D341Med (cell line): ENCODE measurements at places on chromosomes 11 and 22.

DNA sequence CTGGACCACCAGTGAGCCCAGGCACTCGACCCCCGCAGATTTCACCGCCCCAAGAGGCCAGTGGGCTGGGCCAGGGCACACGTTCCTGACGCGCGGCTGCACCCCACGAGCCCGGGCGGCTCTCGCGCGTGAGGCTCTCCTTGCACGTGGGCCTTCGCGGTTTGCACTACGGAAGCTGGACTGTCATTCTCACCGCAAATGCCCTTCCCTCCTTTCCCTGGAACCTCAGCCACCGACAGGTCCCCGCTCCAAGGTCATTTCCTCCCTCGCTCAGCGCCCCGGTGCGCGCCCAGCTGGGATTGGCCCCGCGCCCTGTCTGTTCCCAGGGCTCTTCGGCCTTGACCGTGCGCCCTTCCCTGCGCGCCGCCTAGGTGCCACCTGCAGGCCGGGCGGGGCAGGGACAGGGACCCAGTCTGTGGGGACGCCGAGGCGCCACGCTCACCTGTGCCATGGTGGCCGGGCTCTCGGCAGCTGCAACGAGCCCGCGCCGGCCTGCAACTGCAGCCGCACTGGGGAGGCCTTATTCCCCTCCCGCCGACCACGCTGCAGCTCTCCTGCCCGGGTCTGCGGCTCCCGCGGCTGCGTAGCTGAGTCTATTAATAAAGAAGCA, 2.1 kb upstream of the CPT1A start:
- peak; percentile 51 for DNase-seq

GRCh38 chr11:121613724-121614123, 161.0 kb upstream of the SORL1-AS1 start:
- DNase-seq, result no peak

DNA sequence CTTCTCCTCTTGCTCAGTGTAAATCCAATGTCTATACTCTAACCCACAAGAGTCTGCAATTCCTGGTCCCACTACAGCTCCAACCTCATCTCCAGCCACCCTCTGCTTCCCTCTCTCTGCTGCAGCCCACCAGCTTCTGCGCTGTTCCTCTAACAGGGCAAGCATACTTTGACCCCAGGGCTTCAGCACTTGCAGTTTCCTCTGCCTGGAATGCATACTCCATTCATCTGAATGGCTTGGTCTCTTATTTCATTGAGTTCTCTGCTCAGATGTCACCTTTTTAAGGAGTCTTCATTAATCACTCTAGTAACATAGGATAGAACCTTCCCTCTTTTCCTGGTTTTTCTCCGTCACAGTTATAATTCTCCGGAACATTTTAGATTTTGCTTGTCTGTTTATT, 141.6 kb downstream of the BUD13 start:
- no peak for DNase-seq

DNA sequence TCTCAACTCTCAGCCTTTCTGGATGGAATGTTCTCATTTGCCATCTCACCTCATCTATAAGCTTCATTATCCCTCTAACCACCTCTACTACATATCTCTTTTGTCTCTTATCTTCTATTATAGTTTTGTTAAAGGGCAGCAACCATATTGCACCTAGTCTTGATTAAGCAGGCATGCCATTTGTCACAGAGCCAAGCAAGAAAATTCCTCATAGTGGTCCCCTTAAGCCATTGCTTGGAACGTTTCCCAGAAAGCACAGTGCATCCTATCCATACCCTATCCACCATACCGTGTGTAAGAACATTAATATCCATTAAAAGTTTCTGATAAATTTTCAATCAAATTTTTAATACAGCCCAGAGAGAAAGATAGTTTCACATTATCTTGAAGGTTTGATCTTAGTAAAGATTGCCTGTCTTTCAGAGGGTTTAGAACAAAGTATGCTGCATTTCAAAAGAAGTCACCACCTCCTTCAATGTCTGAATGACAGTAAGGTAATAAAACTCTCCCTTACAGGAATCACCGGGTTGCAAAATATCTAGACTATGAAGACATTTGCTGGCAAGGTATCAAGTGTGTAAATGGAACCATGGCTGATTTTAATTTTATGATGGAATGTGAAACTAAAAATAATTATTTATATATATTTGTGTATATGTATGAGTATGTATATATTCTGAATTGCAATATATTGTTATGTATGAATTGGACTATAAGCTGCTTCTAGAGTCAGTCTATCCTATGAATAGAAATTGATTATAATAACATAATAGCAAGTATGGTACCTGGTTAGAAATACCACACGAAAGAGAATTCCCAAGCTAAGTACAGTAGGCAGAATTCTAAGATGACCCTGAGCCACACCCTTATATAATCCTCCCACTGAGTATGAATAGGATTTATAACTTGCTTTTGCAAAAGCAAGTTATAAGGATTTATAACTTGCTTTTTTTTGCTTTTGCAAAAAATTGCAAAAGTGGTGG, 1296.3 kb downstream of the LRRC4C start:
- DNase-seq, result no peak

DNA sequence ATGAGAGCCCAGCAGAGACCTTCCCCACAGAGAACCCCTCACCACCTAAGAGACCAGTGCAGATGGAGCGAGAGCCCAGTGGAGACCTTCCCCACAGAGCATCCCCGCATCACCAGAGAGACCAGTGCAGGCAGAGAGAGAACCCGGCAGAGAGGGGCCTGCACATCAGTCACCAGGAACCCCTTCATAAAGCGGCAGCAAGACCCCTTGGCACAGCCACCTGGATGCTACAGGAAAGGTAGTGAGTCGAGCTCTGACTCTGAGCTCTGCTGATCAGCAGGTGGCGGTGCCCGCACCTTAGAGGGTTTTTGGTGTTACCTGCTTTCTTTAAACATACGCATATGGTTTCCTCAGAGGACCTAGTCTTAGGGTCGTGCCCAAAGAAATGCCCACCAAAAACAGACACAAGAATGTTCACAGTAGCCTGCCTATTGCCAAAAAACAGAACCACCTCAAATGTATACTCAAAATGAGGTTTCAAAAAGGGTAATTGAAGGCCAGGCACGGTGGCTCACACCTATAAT, 678.7 kb downstream of the BRD1 start:
- no peak for DNase-seq

GRCh38 chr11:86558207-86558606, 114.2 kb downstream of the ME3 start:
- DNase-seq, result no peak
